ENCODE measurements at places on chromosomes 13 and 19. TPM values are rescaled to one million over a fixed set of nuclear protein-coding genes. Genes with fewer than 3 reads are reported as not detected.
A peak's percentile ranks its signal among the peaks of the same experiment; 100 is the strongest.

DNA sequence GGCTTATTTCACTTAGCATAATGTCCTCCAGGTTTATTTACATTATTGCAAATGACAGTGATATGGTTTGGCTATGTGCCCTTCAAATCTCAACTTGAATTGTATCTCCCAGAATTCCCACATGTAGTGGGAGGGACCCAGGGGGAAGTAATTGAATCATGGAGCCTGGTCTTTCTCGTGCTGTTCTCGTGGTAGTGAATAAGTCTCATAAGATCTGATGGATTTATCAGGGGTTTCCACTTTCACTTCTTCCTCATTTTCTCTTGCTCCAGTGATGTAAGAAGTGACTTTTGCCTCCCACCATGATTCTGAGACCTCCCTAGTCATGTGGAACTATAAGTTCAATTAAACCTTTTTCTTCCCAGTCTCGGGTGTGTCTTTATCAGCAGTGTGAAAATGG is 109.6 kb downstream of the VWA8 start:
- peaks cover 9% of the 10 kb centered on the region for H3K36me3 ChIP-seq
- peaks cover 22% of the 10 kb centered on the region for H3K4me1 ChIP-seq
- no peaks in the 10 kb centered on the region for H3K27me3 ChIP-seq
- H3K4me3 ChIP-seq = no peak overlapping the region
- no peak for DNase-seq

DNA sequence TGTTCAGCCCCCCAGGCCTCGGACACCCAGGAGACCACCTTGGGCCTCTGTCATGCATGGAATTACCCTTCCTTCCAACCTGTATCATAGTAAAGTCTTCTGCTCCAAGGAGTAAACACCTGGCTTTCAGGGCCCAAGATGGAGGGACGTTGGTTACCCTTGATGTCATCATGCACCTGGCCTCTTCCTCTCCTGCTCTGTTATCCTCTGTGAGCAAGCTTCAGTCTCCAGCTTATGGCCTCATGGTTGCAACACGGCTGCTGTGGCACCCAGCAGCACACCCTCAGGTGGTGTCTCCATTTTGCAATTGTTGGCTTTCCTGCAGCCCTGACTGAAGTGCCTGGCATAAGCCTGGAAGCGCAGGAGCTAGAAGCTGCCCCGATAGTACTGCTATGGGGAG is 4.0 kb upstream of the OVOL3 start:
- H3K27ac ChIP-seq = no peak overlapping the region
- no peaks in the 10 kb centered on the region for H3K4me1 ChIP-seq
- H3K27me3 ChIP-seq = no peaks in the 10 kb centered on the region
- H3K36me3 ChIP-seq = peaks cover 9% of the 10 kb centered on the region
- no peak for DNase-seq

DNA sequence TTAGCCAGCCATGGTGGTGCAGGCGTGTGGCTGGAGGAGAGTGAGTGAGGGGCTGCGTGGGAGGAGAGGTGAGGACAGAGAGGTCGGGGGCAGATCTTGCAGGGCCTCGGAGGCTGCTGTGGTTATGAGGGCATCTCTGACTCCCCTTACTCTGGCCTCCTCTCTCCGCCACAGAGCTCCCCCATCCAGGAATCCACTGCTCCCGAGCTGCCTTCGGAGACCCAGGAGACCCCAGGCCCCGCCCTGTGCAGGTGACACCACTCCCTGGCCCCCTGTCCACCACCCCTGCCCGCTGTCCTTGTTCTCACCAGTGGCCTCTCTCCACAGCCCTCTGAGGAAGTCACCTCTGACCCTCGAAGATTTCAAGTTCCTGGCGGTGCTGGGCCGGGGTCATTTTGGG is 7.8 kb downstream of the PTGER1 start:
- H3K4me3 ChIP-seq = no peak overlapping the region
- no peaks in the 10 kb centered on the region for H3K27me3 ChIP-seq
- peak; percentile 61 for DNase-seq
- peaks cover 29% of the 10 kb centered on the region for H3K36me3 ChIP-seq

- H3K4me1 ChIP-seq = no peaks in the 10 kb centered on the region
- H3K27ac ChIP-seq = no peak overlapping the region
- no peaks in the 10 kb centered on the region for H3K36me3 ChIP-seq
- H3K27me3 ChIP-seq = peaks cover 18% of the 10 kb centered on the region
Measured at GRCh38 chr13:38687246-38688229, 661 bp downstream of the FREM2 start.

DNA sequence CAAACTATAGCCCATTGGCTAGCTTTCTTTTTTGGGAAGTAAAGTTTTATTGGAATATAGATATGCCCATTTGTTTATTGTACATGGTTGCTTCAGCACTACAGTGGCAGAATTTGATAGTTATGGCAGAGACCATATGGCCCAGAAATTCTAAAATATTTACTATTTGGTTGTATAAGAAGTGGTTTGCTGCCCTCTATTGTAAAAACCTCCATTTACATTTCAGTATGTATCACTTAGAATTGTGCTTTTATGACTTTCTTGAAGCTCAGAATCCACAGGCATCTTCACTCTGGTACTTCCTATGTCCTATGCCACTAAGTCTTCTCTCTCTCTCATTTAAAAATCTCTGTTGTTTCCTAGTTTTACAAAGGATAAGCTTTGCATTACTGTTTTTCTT is 37.7 kb downstream of the DLEU7 start:
- H3K4me1 ChIP-seq = peaks cover 4% of the 10 kb centered on the region
- H3K4me3 ChIP-seq = no peak overlapping the region
- H3K36me3 ChIP-seq = no peaks in the 10 kb centered on the region
- no peaks in the 10 kb centered on the region for H3K27me3 ChIP-seq
- no peak overlapping the region for H3K27ac ChIP-seq

DNA sequence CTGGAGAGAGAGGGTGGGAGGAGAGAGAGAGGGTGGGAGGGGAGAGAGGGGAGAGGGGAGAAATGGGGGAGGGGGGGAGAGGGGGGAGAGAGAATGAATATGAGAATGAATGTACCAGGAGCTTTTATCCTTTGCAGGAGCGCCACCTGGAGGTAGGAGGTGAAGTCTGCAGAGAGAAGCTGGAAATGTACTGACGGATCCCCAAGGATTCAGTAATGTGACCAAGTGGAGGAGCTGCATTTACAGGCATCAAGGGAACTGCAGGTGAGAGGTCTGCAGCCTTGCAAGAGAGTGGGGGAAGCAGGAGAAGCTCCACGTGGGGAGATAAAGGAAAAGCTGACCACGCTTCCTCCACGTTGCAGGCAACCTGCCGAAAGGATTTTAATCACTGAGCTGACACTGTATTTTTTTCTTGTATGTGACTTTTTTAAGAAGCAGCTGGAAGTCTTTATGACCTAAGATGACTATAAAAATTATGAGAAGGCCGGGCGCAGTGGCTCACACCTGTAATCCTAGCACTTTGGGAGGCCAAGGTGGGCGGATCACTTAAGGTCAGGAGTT is 33.7 kb downstream of the VSTM1 start:
- H3K27me3 ChIP-seq = no peaks in the 10 kb centered on the region
- DNase-seq = no peak
- no peaks in the 10 kb centered on the region for H3K4me1 ChIP-seq
- H3K4me3 ChIP-seq = no peak overlapping the region

- no peaks in the 10 kb centered on the region for H3K36me3 ChIP-seq
- no peak overlapping the region for H3K4me3 ChIP-seq
- H3K27ac ChIP-seq = no peak overlapping the region
- H3K27me3 ChIP-seq = no peaks in the 10 kb centered on the region
Measured at GRCh38 chr13:91660076-91660415, 261.6 kb downstream of the GPC5 start.

DNA sequence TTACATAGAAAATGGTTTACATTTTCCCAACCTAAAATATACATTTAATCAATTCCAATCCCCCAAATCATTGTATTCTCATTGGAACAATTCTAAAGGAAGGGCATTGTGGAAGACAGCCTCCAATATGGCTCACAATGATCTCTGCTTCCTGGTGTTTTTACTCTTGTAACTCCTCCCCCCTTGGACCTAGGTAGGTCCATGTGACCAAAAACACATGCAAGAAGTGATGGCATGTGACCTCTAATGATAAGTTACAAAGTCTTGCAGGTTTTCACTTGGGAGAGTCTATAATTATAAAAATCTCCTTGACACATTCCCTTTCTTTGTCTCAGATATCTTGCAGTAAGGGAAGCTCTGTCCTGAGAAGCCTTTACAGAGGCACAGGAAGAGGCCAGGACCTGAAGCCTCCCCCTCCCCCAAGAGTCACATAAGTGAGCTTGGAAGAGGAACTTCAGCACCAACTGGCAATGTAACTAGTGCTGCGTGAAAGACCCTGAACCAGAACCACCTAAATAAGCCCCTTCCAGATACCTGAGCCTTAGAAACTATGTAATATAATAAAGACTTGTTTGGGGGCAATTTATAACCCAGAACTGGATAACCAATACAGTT is 816.2 kb upstream of the ATXN8OS start:
- DNase-seq = no peak
- H3K4me1 ChIP-seq = no peaks in the 10 kb centered on the region
- H3K4me3 ChIP-seq = no peak overlapping the region
- H3K36me3 ChIP-seq = no peaks in the 10 kb centered on the region

- H3K4me3 ChIP-seq = no peak overlapping the region
- no peaks in the 10 kb centered on the region for H3K27me3 ChIP-seq
- H3K4me1 ChIP-seq = peaks cover 8% of the 10 kb centered on the region
- H3K27ac ChIP-seq = no peak overlapping the region
- H3K36me3 ChIP-seq = peaks cover 38% of the 10 kb centered on the region
Measured at GRCh38 chr19:19315444-19315843, 4.9 kb downstream of the SUGP1 start.

- no peak overlapping the region for H3K27ac ChIP-seq
- no peak overlapping the region for H3K4me3 ChIP-seq
- no peak for DNase-seq
- H3K4me1 ChIP-seq = no peaks in the 10 kb centered on the region
Measured at GRCh38 chr13:34011552-34012085, 193.7 kb downstream of the RFC3 start.

- H3K4me3 ChIP-seq = no peak overlapping the region
- no peak overlapping the region for H3K27ac ChIP-seq
- no peaks in the 10 kb centered on the region for H3K27me3 ChIP-seq
Measured at GRCh38 chr19:55094456-55095259, 19.0 kb downstream of the EPS8L1 start.

DNA sequence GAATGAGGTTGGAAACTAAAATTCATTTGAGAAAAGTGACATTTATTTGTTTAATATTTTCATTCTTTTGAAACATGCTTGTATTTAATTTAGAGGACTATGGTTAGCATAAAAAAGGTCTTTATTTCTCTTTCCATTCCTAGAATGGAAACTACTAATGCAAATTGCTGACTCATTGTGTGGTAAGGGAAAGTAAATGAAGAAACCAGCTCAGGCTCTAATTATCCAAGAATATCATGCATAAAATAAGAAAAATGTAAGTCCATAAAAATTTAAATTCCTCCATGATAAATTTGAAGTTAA is 777.0 kb upstream of the SLITRK1 start:
- peak overlapping the region; percentile 38 for H3K27ac ChIP-seq
- DNase-seq = no peak
- H3K36me3 ChIP-seq = no peaks in the 10 kb centered on the region
- no peak overlapping the region for H3K4me3 ChIP-seq
- H3K27me3 ChIP-seq = no peaks in the 10 kb centered on the region

DNA sequence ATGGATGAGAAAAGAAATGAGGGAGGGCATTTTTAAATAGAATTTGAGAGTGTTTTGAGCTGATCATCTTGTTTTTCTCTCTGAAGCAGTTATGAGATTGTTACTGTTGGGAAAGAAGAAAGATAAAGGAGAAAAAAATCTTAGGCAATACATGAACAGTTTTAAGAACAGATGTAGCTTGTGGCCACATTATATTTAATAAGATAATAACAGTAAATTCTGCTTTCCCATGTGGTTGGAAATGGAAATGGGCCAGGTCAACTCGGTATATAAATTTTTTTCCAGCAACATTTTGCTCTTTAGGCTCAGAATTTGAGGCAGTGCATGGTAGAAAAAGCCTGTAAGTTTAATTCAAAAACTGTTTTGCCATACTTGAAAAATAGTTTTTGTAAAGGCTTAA is 118.7 kb downstream of the POSTN start:
- no peaks in the 10 kb centered on the region for H3K27me3 ChIP-seq
- peak overlapping the region; percentile 77 for H3K27ac ChIP-seq
- no peaks in the 10 kb centered on the region for H3K36me3 ChIP-seq
- DNase-seq = no peak
- H3K4me1 ChIP-seq = peaks cover 28% of the 10 kb centered on the region

DNA sequence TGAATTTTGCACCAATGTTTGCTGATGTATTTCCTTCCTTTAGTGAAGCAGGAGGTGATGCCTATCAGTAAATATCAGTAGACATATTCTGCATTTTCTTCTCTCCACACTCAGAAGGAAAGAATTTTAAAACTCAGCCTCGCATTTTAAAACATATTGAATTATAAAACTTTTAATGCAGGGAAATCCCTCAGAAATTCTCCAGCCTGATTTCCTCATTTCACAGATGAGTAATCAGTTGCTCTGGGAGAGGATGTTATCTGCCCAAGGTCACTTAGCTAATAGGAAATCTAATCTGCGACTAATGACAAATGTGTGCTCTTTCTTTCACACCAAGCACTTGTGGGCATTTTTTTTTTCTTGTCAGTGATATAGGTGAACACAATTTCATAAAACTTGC is 320.6 kb downstream of the ITGBL1 start:
- DNase-seq = no peak
- H3K27me3 ChIP-seq = peaks cover 5% of the 10 kb centered on the region
- no peak overlapping the region for H3K4me3 ChIP-seq
- H3K27ac ChIP-seq = no peak overlapping the region
- no peaks in the 10 kb centered on the region for H3K36me3 ChIP-seq

DNA sequence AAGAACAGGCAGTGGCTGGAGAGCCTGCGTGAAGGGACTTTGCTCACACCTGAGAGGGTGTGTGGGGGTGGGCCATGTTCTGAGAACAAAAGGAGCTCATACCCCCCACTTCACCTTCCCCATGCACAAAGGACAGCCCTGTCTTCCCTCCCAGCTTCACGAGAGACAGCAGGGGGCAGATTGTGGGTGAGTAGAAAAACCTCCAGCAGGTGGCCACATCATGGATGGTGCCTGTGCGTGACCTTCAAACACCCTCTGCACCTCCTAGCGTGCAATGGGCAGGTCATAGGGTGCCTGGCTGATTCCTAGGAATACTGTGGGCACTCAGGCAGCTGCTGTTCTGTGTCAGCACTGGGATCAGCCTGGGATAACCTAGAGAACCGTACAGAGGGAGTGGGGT is 36.3 kb upstream of the PSG9 start:
- no peaks in the 10 kb centered on the region for H3K36me3 ChIP-seq
- no peak overlapping the region for H3K4me3 ChIP-seq
- no peak for DNase-seq
- H3K4me1 ChIP-seq = no peaks in the 10 kb centered on the region
- H3K27me3 ChIP-seq = peaks cover 6% of the 10 kb centered on the region
- no peak overlapping the region for H3K27ac ChIP-seq

The SIGLEC14 gene
- total RNA-seq = not detected

The ZNF221 gene
- 9.0 TPM for total RNA-seq

The WDR88 gene
- total RNA-seq = not detected

The PLVAP gene
- total RNA-seq = not detected

The ACTMAP gene
- 1.5 TPM for total RNA-seq

The C19orf85 gene
- total RNA-seq = not detected

The SHISA7 gene
- total RNA-seq = not detected

Data from osteoblast (primary cell).